Stimulated activated CD8-positive, alpha-beta memory T cell treated with anti-CD3 and anti-CD28 coated beads, Interleukin-4, amount 100 ng/mL, for 1 hour (primary cell): ENCODE measurements at places on chromosomes 7 and 10.

DNA sequence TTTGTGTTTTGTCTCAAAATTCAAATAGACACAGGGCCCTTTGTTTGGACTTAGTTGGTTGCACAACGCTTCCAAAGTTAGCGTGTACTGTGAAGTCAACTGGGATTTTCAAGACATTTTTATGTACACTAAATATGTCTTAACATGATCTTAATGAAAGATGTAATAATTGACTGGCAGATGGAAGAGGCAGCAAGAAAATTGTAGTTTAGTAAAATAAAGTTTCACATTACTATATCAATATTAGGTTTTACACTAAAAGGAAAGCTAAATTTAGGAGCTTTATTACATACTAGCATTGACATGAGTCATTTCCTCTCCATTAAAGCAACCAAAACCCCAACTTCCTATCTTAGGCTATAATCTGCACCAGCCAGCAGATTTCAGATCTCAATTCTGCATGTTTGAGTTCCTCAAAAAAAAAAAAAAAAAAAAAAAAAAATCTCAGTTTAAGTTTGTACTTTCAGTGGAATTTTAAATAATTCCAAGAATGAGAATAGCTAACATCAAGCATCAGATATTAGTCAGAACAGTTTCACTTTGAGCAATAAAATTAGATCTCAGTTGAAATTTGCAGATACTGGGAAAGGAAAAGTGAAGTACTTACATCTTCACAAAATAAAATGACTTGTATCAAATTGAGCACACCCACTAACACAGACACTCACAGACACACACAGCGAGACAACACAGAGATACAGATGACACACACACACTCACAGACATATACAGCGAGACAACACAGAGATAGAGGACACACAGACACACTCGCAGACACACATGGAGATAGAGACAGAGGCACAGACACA lies 346.6 kb upstream of the KLF6 start:
- no peak for DNase-seq

DNA sequence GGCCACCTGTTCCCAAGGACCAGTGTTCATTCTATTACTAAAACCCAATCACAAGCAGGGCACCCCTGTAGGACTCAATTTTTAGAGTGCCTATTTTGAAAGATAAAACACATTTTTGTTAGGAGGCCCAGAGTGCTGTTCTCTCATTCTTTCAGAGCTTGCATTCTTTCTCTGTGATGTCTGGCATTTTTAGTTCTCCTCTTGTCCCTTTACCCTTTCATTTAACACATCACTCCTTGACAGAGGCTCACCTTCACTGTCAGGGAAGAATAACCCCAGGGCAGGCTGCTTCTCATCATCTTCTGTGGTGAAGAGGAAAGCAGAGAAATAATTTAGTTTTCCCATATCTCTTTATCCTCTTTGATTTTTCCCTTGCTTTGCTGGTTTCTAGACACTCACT lies 73.9 kb downstream of the CHRM2 start:
- no peak for DNase-seq

DNA sequence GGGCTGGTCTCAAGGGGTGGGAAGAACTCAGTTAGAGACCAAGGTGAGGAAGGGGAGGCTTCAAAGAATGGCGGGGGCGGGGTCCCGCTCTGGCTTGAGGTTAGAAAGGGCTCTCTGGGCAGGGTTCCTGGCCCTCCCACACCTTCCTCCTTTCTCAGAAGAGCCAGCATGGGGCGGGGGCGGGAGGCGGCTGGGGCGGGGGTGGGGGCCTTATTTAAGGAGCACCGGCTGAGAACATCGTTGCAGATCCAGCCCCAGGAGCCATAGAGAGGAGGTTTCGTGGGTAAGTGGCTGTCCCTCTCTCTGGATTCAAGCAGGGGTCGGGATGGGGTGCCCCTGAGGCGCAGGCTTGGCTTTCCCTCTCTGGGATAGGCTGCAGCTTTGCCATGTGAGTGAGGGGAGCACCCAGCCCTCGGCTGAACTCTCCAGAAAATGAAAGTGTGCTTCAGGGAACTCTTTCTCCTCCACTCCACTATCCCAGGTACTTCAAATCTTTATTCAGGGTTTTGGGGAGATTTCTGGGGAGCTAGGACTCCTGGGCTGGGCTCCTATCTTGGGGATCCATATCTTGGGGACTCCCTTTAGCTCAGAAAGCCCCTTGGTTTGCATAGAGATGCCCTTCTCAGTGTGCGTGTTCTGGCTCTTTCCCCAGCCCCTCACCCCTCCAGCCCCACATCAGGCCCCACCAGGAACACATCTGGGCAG lies 3.3 kb upstream of the CUEDC2 start:
- DNase-seq, result no peak

DNA sequence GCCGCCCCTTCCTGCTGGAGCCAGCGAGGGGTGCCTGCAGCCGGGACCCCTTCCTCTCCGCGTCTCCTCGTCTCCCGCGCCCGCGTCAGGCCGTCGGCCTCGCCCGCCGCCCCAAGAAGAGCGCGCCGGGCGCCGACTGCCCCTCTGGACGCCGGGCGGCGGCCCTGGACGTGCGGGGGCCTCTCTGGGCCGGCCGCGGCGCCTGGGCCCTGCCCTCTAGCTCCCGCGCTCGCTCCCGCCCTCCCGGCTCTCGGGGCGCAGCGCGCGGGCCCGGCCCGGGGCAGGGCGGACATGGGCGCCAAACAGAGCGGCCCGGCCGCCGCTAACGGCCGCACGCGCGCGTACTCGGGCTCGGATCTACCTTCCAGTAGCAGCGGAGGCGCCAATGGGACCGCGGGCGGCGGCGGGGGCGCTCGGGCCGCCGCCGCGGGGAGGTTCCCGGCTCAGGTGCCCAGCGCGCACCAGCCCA lies 704 bp downstream of the ZNRF2 start:
- DNase-seq, result no peak

DNA sequence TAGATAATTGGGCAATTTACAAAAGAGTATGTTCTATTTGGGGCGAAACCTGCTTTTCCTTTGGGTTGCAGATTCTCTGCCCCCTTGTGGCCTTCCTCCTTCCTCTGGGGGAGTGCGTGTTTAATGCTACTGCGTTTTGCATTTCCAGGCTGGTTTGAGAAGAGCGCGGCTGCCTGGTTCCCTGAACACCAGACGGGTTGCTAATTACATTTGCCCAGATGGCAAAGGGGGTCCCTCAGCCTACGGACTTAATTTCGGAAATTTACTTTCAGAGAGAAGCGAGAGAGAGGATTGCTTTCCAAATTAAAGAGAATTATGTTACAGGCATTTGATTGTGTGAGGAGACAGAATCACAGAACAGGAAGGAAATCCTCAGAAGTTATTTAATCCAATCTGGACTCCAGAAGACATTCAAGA lies 91.9 kb upstream of the JAZF1 start:
- no peak for DNase-seq
